NCI-H446 treated with DMSO at 0.1 percent for 48 hours (cell line): ENCODE measurements at places on chromosomes 16 and 17.
A peak's percentile ranks its signal among the peaks of the same experiment; 100 is the strongest.

DNA sequence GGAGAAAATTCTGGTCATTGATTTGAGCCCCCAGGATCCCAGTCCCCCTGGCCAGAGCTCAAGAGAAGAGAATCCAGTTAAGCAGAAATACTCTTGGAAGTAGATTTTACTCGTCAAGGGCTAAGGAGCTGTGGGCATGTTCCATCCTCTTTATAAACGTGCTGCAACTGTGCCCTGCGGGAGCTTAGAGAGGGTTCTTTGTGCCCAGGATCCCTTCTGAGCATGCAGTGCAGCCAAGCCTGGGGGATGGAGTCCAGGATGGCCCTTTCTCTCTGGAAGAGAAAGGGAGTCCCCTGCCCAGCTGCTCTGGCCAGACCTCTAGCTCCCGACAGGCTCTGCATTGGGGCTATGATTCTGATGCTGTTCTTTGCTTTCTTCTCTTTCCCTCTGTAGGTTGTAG, 9.5 kb upstream of the LGALS9 start:
- DNase-seq, result no peak

DNA sequence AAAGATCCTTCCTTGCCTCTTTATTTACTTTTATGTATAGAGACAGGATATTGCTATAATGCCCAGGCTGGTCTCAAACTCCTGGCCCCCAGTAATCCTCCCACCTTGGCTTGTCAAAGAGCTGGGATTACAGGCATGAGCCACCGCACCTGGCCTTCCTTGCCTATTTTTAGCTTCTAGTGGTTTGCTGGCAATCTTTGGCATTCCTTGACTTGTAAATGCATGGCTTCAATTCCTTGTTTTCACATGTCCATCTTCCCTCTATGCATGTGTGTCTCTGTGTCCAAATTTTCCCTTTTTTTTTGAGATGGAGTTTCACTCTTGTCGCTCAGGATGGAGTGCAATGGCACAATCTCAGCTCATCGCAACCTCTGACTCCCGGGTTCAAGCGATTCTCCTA, 22.5 kb downstream of the HEXIM2 start:
- DNase-seq, result no peak

- DNase-seq, result no peak
Measured at GRCh38 chr17:81489012-81489997, 23.3 kb downstream of the ACTG1 start.

- no peak for DNase-seq
Measured at GRCh38 chr17:20961586-20961985, 81.2 kb downstream of the USP22 start.

DNA sequence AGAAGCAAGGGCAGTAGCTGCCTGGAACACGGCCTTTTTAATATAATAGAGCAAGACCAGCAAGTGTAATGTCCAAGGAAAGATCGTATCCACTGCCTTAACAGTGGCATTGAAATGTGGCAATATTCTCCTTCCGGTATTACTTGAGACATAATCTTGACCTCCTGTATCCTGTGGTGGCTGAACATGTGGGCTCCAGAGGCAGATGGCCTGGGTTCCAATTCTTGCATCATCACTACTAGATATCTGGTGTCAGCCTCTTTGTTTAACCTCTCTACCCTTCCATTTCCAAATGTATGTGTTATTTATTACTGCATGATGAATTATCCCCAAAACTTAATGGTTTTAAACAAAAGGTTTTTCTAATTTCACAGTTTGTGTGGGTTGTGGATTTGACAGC, 3.5 kb upstream of the CDYL2 start:
- no peak for DNase-seq

DNA sequence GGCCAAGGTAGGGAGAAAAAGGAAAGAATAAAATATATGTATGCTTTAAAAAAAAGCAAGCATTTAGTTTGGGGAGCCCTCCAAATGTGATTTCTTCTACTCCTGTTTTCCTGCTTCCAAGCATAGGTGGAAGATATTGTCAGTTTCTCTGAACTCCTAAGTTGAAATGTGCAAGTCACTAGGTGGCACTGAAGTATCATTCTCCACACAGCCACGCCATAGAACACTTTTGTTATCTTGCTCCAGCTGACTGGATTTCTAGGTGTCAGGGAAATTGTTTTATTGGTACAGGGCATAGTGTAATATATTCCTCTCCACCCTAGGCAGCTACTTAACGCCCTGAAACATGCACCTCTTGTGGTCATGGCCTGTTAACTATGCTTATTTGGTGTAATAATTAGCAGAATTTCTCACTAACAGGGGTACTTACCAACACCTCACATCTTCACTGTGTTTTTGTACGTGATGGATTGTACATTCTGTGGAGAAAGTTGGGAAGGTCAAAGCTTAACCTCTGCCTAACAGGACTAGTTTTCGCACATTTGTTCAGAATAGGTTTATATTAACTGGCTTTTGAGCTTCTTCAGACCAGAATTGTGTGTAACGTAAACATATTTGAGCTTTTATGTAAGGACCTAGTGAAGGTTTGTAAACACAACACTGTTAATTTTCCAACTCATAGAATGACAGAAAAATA, 69.3 kb downstream of the FTO start:
- peak; percentile 30 for DNase-seq

- DNase-seq, result no peak
Measured at GRCh38 chr17:55969562-55970324, 183.5 kb upstream of the ANKFN1 start.

GRCh38 chr17:15398291-15398690, 56.9 kb upstream of the TEKT3 start:
- DNase-seq, result no peak

DNA sequence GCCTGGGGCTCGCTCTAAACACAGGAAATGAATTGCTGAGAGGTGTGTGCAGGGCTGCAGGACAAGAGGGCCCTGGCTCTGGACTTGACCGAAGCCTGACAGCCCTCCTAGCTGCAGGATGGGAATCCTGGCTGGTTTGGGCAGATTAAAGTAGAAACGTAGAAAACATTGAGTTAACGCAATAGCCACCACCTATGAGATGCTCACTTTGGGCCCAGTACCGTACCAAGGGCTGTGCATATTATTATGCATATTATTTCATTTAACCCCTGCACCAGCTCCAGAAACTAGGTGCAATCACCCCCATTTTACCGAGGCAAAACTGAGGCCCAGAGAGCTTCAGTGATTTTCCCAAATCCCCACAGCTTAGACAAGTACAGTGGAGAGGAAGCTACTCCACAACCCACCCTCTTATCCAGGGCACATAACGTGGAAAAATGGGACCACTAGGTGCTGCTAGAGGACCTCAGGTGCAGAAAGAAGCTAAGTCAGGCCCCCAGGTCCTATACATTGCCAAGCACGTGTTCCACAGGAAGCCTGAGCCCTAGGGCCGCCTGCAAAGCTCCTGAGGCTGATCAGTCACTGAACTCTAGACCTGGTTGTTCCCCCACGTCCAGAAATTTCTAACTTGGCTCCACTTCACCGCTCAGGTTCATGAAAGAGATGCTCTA, 79.2 kb downstream of the MYH11 start:
- DNase-seq, result peak; percentile 16

DNA sequence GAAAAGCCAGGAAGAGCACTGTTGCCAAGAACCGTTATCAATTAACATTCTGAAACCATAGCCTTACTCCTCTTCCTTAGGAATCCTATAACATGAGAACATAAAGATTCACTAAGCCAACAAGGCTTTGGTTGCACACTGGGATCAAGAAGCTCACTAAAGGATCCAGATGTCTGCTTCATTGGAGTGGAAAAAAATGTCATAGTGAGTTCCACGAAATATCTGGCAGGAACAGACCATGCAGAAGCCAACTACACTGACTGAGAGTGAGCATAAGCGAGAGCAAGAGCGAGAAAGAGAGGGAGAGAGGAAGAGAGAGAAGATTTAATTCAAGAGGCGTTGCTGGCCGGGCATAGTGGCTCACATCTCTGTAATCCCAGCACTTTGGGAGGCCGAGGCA, 13.4 kb upstream of the MEIOC start:
- DNase-seq, result peak; percentile 35

DNA sequence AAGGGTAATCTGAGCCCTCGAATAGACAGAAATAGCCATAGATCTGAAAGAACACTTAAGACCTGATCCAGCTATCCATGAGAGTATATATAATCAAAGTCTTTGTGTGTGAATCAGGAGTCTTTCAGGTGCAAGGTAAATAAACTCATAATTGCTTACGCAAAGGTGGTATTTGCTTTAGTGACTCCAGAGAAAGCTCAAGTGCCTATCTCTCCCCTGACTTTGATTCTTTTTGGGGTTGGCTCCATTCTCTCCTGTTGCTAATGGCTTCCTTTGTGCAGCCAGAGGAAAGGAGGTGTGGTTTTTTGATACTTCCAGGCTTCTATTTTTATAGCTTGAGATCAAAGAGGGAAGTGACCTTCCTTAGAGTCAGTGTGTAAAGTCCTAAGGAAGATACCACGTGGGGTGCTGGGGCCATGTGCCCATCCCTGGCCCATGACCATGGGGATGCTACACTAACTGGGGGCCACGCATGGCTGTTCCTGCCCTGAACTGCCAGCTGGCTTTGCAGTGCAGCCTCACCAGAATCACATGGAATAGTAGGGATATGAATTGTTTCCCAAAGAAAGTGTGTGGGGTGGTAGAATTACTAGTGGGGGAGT, 45.8 kb downstream of the TENT4B start:
- DNase-seq, result no peak
